A549 (cell line): ENCODE measurements at places on chromosomes 5 and 9. TPM values are rescaled to one million over a fixed set of nuclear protein-coding genes. Genes with fewer than 3 reads are reported as not detected.

GRCh38 chr5:14383923-14384322 is 197.7 kb upstream of the OTULINL start:
- no peak for DNase-seq

DNA sequence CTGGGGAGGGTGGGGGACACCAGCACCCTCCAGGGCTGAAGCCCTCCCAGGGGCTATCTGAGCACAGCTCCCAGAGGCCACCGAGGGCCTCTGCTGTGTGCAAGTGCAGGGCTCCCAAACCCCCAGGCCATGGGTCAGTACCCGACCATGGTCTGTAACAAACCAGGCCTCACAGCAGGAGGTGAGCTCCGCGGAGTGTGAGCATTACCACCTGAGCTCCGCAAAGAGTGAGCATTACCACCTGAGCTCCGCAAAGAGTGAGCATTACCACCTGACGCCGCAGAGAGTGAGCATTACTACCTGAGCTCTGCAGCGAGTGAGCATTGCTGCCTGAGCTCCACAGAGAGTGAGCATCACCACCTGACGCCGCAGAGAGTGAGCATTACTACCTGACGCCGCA is 152.9 kb upstream of the IRX2 start:
- no peak for DNase-seq

GRCh38 chr9:85884256-85884655 is 56.7 kb upstream of the NAA35 start:
- DNase-seq, result peak; percentile 23

DNA sequence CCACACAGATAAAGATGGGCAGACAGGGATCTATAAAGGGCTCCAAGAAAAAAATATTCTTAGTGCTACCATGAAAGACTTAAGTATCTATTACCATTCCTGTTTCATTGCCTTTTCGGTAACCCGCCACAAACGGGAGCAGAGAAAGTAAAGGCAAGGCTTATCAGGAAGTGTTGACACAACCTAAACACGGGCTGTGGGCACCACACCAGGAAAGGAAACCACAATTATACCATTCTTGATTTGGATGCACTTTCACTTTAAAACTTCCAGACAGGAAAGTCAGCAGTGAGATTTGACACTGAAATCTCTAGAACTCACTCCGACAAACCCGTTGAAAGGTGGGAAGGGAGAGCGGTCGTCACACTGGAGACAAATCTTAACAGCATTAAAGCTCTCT is 6.5 kb downstream of the TLE1 start:
- DNase-seq, result no peak

GRCh38 chr5:9278921-9279603 is 266.8 kb downstream of the SEMA5A start:
- no peak for DNase-seq

GRCh38 chr5:115069087-115069968 is 100.4 kb downstream of the TRIM36 start:
- peak; percentile 33 for DNase-seq

- DNase-seq, result no peak
Observed at GRCh38 chr5:12016159-12016746, 112.0 kb upstream of the CTNND2 start.

DNA sequence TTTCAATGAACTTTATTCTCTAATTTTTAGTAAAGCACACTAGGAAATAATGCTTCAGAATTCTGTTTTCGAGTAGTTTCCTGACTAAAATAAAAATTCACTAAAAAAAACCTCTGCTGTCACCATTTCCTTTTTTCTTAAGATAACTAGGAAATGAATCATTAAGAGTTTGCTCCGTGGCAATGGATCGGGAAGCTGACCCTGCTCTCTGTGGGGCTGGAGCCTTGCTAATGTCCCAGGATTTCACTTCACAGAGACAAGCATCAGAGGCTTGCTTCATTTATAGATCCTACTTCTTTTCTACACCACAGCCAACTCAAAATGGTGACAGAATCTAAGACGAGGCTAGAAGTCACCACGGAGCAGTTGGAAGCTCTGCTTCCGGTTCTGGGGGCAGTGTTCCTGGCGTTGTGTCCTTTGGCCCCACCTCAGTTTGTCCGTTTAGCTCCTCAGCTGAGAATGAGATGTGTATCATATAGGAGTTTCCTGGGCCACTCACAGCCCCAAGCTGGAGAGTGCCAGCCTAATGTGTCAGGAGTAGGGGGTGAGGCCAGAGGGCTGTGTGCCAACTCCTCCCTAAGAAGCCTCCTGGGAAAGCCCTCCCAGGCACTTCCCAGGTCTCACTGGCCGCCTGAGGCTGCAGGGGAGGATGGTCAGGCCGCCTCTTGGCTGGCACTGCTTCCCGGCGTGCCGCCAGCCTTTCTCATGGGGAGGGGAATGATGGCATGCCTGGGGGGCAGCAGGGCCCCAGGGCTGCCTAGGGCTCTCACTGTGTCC is 19.6 kb downstream of the TENT4A start:
- DNase-seq, result no peak

GRCh38 chr5:85096421-85096820 is 711.7 kb upstream of the EDIL3 start:
- DNase-seq, result no peak

GRCh38 chr9:27085456-27085855 is 23.6 kb upstream of the TEK start:
- no peak for DNase-seq

DNA sequence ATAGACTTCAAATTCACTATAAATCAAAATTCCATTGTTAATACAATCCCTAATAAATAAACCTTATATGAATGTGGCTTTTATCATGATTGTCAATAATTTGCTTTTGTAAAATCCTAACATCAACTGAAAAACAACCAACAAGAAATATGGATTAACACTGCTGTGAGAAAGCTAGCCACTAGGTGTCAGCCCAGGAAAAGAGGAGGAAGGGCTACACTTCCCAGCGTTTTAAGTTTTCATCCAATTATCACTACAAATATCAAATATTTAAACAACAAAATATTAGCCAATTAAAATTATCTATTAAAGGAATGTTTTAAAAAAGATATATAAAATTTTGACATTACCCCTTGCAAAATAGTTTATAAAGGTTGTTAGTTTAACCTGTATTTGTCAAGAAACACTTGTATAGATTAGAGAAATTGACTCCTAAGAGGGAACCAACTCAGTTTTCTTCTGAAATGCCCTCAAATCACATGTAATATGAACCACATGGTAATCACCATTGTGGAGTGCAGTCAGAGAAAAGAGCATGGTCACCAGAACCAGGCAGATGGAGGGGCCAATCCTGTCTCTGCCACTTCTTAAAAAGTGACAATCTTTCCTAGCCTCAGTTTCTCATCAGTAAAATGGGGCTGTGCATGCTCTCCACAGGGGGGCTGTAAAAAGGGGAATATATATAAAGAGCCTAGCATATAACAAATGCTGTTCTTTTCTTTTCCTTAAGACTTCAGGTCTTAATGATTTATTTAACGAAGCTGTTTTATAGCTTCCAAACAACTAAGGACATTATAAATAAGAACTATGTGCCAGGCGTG is 188.2 kb downstream of the CRB2 start:
- DNase-seq, result peak; percentile 44

- DNase-seq, result no peak
Observed at GRCh38 chr5:112951124-112951702, 25.4 kb upstream of the DCP2 start.

DNA sequence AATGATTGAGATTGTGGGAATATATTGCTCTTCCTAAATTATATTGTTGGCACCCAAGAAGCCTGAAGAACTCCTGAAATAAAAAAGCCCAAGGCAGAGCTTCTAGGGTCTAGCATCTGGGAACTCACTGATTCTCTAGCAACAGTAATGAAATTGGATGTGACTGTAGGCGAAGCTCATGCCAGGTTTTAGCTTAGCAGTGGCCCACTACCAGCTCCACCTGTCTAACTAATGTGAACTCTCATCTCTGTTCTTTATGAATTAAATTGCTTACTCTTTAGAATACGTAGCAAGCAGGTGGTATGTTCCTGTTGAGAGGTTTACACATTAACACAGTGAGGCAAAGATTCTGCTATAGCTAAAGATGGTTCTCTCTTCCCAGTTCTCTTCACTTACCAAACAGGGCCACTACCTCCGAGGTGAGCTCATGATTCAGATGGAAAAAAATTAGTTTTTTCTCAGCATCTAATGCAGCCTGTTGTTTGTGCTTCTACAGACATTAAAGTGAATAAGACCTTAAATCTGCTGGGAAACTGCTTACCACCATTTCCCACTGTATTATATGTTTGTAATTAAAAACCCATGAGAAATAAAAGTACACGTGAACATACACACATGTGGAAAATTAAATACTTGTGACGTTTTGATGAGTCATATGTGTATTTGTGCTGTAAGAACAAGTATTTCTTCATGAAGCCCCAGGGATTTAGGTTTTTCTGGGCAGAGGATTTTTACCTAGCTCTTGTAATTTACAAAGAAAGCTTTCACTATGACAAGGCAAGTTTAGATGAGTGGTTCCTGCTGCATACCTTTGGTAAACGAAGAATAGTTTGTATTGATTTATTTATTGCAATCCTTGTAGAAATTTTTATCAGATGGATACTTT is 360.1 kb downstream of the KDM4C start:
- no peak for DNase-seq

CTSL gene
- 546 to 902 TPM (median 660 TPM) in 3 replicates for polyA plus RNA-seq

WHRN gene
- polyA plus RNA-seq, result 2.7 to 3.2 TPM (median 2.9 TPM) in 3 replicates

ARHGEF28 gene
- polyA plus RNA-seq, result 14.8 to 17.6 TPM (median 17.0 TPM) in 3 replicates

GGTA1 gene
- polyA plus RNA-seq, result not detected in 3 replicates

CLK4 gene
- polyA plus RNA-seq, result 12.6 to 14.1 TPM (median 13.1 TPM) in 3 replicates

PAIP2 gene
- polyA plus RNA-seq, result 95.3 to 109 TPM (median 98.2 TPM) in 3 replicates

C9orf50 gene
- 0.05 TPM in 1 of 3 replicates, not detected in the others for polyA plus RNA-seq

GLDC gene
- 16.7 to 18.9 TPM (median 17.4 TPM) in 3 replicates for polyA plus RNA-seq
